Suppressor macrophage treated with lipopolysaccharide for 1 hour (primary cell): ENCODE measurements at places on chromosomes 3 and 15.

DNA sequence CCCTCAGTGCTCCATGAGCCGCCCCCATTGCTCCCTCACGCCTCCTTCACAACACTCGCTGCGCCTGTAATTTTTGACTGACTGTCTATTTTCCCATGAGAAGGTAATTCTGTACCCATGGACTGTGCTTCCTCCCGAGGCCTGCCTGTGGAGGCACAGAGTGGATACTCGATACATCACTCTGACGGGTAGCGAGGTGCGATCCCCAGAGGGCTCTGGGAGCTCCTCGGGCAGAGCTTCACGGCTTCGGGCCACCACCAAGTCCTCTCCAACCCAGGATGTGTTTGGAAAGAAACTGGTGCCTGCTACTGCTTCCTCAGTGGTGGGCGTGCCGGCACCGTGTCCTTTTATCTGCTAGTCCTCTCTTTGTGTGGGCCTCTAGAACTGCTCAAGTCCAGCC is 108.6 kb upstream of the DLG1 start:
- DNase-seq, result no peak

DNA sequence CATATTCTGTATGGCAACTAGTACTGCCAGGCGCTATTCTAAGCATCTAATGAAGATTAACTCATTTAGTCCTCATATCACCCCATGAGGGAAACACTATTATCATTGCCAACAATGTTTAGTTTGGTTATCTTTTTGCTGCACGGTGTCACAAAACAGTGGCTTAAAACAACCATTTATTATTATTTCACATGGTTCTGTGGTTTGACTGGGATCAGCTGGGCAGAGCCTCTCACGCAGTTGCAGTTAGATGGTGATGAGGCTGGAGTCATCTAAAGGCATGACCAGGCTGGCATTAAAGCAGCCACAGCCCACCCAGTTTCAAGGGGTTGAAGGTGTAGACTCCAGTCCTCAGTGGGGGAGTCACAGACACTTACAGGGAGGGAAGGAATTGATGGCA is 32.8 kb upstream of the RASA2 start:
- DNase-seq, result no peak

DNA sequence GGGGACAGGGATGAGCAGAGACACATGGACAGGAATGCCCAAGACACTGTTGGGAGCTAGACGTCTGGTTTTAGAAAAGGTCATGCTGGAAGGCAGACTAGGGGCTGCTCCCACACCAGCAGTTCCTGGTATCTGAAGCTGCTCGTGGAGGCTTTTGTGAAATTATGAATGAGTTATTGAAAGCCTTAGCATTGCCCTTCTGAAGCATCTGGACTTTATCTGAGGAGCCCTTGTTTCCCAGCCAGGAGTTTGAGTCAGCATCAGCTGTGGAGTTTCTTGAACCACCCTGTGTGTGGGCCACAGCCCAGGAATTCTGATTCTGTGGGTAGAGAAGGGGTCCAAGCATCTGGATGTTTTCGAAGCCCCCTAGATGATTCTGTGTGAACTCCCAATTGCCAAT is 258.7 kb downstream of the SLCO3A1 start:
- no peak for DNase-seq

DNA sequence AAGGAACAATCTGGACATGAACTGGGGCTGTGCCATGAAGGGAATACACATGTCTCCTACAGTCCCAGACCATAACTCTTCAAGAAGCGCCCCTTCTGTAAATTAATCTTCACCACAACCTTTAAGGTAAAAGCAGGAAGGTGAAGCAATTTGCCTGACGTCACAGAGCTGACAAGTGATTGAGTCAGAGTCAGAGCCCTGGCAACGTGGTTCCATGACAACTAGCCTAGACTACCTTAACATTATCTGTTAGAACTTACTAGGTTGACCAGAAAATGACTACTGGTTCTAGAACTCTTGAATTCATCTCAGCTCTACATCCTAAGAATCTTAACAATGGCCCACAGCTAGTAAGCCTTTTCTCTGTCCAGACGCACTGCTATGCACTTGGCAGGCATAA is 124.6 kb downstream of the NTRK3 start:
- DNase-seq, result no peak

DNA sequence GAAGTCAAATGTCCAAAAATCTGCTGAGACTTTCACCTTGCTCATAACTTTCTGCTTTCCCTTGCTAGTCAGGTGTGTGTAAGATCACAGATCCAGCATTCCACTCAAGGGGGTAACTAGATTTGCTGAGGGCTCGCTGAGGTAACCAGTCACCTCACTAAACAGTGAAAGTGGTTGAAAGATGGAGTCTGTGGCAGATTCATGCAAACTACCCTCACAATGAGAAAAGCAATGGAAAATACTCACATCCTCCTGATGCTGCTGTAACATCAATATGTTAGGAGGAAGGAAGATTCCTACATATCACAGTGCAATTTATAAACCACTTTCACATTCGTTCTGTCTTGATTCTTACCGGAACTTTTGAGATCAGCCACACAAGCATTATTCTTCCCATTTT is 174.3 kb upstream of the BCL6 start:
- DNase-seq, result peak; percentile 71

GRCh38 chr3:29668233-29668632 is 387.4 kb downstream of the RBMS3 start:
- no peak for DNase-seq

DNA sequence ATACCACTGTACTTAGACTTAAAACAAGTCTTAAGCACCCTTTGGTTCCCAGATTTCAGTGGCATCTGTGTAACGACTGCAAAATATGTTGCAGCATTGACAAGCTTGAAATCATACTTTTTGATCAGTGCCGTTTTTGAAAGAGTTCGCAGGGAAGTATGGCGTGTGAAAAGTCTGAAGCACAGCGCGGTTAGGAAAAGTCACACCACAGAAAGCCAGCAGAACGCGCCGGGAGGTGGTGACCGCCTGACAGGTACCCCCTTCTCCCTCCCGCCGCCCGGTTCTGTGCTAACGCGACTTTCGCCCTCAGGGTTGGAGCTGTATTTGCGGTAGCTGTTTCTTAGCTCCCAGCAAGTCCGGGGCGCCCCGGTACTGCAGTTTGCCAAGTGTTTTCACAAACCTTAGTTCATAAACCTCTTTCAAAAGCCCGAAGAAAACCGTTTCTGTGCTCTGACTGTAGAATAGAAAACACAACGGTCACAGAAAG is 481 bp upstream of the CRYBG3 start:
- peak; percentile 41 for DNase-seq

DNA sequence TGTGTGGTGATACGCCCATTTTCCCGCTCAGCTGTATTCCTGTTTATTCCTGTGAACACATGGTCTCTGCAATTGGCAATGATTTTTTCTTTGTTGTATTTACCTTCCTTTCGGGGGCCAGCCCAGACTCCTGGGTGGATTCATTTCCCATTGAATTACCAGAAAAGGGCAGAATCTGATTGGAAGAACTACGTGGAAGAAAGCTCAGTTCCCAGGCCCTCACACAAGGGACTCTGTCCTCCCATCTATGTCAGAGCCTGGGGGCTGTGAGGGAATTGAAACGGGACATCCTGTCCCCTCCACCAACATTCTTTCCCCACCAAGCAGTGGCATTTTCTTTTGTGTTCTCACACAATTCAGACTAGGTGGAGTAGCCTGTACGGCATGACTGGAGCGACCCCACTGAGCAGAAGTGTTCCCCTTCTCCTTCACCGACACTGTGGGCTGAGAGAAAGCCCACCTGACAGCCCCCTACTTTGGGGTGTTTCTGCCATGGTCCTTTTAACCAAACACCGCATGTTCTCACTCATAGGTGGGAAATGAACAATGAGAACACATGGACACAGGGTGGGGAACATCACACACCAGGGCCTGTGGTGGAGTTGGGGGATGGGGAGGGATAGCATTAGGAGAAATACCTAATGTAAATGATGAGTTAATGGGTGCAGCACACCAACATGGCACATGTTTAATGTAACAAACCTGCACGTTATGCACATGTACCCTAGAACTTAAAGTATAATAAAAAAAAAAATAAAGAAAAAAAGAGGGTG is 32.1 kb upstream of the RFTN1 start:
- DNase-seq, result no peak

DNA sequence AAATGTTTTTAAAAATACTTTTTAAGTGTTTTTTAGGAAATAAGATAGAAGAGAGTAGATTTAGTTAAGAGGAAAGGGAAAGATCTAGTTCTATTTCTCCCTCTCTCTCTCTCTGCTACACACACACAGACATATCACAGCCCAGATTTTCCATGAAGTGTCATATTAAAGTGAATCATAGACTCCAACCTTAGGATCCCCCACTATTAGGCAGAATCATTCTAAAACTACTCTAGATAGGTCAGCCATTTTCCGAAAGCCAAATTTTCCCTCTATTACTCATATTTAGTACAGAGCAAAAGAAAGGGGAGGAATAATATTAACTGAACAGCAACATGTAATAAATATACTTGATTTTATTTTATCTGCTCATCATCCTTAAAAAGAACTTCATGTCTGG is 45.1 kb upstream of the RSL24D1 start:
- peak; percentile 28 for DNase-seq

GRCh38 chr15:79431636-79432344 is at the start of gene MINAR1:
TSS of gene MINAR1 (plus strand) at chr15:79432336. CDS start at chr15:79456148, 23,812 bp downstream.
- peak; percentile 42 for DNase-seq

DNA sequence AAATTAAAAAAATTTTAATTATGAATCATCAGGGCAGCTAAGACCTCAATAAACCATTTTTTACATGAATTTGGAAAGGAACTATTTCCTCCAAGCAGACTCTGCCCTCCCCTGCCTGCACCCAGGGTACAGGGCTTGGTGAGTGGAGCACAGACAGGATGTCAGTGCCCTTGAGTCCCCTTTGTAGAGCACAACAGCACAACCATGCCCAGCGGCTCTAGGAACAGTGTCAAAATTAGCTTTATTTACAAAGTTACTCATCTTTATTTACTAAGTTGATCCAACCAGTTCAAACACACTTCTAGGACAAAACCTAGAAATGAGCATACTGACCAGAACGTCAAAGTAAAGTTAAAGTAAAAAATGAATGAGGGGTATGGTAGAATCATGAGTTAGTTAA is 90.6 kb upstream of the TSC22D2 start:
- no peak for DNase-seq

GRCh38 chr3:139953131-139953910 is 18.3 kb downstream of the CLSTN2 start:
- no peak for DNase-seq

DNA sequence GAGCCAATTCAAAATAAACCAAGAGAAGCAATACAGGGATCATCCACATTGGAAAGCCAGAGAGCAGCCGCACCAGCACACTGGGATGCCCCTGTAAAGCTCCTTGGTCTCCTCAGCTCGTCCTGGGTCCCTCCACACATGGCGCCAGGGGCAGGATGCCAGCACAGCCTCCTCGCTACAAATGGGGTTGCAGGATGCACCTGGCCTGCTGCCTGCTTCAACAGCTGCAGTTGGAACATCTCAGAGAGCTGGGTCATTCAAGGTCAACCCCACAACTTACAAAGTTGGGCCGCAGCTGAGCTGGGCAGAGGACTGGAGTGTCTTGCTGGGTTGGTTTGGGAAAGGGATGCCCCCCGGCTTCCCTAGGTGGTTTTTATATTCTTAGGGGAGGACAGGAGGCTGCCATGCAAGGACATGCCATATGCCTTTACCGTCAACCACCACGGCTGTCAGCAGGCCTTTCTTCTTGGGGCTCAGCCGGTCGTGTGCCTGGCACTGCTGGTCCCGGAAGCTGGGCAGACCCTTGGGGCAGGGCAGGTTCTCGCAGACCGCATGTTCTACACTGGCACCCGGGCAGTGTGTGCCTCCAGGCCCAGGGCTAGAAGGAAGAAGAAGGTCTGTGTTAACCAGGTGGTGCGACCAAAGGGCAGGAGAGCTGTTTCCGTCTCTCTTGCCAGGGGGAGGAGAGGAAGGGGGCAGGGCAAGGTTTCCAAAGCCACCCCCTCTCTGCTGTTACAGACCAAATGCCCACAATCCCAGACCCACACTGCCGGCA is 225.2 kb downstream of the ADAMTS17 start:
- DNase-seq, result no peak

- no peak for DNase-seq
Measured at GRCh38 chr3:125960066-125960424, 8.9 kb upstream of the ROPN1B start.

GRCh38 chr3:195086885-195087284 is 184.1 kb downstream of the XXYLT1 start:
- no peak for DNase-seq

GRCh38 chr3:169939751-169940150 is 26.9 kb upstream of the SEC62 start:
- no peak for DNase-seq

- DNase-seq, result no peak
Measured at GRCh38 chr3:112012205-112012992, 13.7 kb downstream of the TAGLN3 start.

GRCh38 chr3:136844724-136845123 is 17.3 kb upstream of the NCK1 start:
- DNase-seq, result no peak

GRCh38 chr3:135694142-135694541 is 271.4 kb upstream of the PPP2R3A start:
- no peak for DNase-seq

GRCh38 chr3:197132916-197133530 is 103.4 kb upstream of the MELTF start:
- no peak for DNase-seq

GRCh38 chr3:20648921-20649381 is 462.9 kb upstream of the SGO1 start:
- DNase-seq, result no peak

GRCh38 chr15:38190501-38190900 is 62.1 kb upstream of the SPRED1 start:
- no peak for DNase-seq

GRCh38 chr3:50592568-50592967 is 19.0 kb downstream of the CISH start:
- no peak for DNase-seq

- no peak for DNase-seq
Measured at GRCh38 chr3:18369551-18370185, 55.5 kb downstream of the SATB1 start.

GRCh38 chr15:27352136-27352535 is 381.2 kb downstream of the GABRG3 start:
- DNase-seq, result no peak

GRCh38 chr15:84811828-84812227 is 5.3 kb upstream of the ALPK3 start:
- no peak for DNase-seq

GRCh38 chr3:39211332-39212130 is 19.1 kb upstream of the XIRP1 start:
- no peak for DNase-seq

DNA sequence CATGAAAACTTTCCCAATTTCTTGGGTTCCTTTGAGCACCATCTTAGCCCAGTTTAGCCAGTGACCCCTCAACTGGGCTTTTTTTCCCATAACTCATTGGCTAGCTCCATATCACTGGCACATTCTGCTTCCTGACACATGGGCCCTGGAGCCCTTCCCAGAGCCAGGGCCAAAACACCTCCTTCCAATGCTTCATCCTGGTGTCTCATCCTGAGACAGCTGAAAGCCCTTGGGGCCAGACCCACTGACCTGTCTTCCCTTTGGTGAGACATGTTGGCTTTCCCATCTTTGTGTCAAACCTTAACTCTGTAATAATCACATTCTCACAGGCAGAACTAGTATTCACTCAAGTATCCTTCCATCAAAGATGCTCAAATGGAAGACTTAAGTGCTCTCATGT is 82.6 kb upstream of the SMAD3 start:
- DNase-seq, result no peak
